ENCODE measurements at places on chromosomes 5 and 9.
A peak's percentile ranks its signal among the peaks of the same experiment; 100 is the strongest.

- DNase-seq, result peak; percentile 53
These were observed at the start of gene SHC3 for GRCh38 chr9:89177944-89178829. SHC3 (minus strand) TSS chr9:89178818; CDS start chr9:89178460, 358 bp downstream.

DNA sequence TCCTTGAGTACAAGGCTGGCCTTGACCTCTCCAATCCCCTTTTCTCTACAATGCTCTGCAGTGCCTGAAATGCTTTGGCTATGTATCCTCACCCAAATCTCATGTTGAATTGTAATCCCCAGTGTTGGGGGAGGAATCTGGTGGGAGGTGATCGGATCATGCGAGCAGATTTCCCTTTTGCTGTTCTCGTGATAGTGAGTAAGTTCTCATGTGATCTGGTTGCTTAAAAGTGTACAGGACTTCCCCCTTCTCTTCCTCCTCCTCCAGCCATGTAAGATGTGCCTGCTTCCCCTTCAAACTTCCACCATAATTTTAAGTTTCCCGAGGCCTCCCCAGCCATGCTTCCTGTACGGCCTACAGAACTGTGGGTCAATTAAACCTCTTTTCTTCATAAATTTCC is 28.5 kb upstream of the AKNA start:
- peak; percentile 21 for DNase-seq

DNA sequence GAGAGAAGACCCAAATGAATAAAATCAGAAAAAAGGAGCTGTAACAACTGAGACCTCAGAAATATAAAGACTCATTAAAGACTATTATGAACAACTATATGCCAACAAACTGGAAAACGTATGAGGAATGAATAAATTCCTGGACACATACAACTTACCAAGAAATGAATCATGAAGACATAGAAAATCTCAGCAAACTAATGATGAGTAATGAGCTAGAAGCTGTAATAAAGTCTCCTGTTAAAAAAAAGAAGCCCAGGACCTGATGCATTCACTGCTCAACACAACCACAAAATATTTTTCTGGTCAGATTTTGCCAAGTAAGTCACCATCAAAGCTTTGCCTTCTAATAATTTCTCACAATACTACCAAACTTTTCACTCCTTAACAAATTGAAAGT is 666.7 kb downstream of the LRRC70 start:
- peak; percentile 8 for DNase-seq

- no peak for DNase-seq
These were observed 4.2 kb downstream of the B4GALT7 start for GRCh38 chr5:177604116-177604521.

GRCh38 chr5:179974946-179975712 is 67.4 kb upstream of the TBC1D9B start:
- DNase-seq, result no peak

DNA sequence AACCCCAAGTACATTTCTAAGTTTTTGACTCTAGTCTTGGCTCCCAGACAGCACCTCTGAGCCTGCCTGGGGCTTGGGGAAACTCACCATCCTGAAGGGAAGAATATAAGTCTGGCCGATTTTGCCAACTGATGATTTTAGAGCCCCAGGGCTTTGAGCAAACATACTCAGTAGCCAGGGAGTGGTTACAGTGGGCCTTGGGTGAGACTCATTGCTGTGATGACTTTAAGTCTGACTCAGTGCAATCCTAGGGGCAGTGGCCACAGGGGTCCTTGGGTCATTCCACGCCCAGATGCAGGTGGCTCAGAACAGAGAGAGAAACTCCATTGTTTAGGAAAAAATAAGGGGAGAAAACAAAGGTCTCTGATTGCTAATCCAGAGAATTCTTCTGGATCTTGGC is 312.0 kb upstream of the EDIL3 start:
- no peak for DNase-seq

GRCh38 chr5:103785569-103785968 is 223.0 kb upstream of the NUDT12 start:
- DNase-seq, result no peak

- DNase-seq, result no peak
These were observed 124.3 kb upstream of the PITX1 start for GRCh38 chr5:135158314-135158697.

DNA sequence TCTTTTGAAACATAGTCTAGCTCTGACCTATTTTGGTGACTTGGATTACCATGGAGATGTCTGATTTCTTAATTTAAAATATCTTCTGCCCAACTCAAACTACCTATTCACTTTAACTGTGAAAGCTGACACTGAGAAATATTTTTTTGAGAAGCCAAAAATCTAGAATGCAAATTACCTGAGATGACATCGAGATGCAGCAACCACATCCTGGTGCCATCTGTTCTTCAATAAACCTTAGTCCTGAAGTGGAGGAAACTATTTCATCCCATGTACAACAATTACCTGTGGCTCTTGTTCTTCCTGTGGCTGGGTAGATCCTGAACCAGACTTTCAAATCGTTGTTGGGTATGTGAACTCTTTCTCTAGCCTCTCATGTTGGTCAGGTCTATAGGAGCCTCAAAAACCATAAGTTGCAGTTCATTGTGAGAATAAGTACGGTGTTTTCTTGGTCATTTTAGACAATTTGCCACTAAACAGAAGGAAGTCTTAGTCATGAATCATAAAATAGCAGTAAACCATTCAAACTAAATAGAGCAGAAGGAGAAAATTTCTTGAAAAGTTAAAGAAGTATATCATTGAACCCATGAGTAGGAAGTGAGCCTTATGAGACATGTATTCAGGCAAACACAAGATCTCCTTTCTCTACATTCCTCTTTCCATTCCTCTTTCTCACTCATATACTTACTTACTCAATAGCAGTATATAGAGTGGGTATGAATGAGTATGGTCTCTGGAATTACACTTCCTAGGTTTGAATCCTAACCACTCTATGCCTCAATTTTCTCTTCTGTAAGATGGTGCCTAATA is 176.0 kb downstream of the HMHB1 start:
- DNase-seq, result no peak

DNA sequence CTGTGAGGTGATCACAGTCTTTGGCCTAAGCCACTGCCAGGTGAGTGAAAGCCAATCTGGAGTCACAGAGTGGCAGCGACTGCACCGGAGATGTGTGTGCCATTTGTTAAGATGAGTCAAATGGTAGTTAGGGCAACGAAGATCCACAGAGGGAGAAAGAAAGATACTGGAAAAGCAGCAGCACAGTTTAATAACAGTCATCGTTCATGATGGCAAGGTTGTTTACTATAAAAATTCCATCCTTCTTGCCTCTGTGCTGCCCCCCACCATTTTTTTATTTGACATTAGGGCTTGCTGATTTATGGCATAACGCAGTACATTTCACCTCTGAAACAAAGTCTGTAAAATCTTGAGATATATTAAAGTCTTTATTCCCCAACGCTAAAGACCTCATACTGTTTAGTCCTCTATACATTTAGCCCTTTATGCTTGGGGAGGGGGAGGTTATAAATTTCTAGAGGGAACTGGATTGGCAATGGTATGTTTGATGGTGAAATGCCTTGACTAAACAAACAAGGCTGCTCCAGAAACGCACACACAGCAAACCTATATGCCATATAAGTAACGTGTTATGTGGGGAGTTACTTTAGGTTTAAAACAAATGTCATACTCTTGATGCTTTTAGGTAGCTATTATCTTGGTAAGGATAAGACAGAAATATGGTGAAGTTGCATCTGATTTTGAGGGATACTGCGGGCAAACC is 55.8 kb upstream of the ABL1 start:
- peak; percentile 52 for DNase-seq

DNA sequence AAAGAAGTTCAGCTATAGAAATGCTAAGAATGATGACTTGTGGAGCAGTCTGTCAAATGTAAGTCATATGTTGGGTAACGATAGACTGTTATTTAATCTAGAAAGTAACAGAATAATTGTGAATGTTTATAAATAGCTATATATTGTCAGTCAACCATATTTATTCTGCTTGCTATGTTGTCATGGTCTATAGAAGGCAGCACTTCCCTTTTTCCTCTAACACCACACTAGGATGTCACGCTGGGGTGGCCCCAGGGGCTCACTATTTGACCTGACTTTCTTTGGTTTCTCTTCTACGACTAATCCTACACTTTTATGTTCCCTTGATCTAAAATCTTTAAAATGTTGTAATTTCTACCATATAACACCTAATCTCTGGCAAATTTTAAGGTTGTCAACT is 20.5 kb downstream of the ERAP2 start:
- DNase-seq, result no peak

GRCh38 chr9:129737479-129738274 is 15.2 kb downstream of the PTGES start:
- DNase-seq, result peak; percentile 58

DNA sequence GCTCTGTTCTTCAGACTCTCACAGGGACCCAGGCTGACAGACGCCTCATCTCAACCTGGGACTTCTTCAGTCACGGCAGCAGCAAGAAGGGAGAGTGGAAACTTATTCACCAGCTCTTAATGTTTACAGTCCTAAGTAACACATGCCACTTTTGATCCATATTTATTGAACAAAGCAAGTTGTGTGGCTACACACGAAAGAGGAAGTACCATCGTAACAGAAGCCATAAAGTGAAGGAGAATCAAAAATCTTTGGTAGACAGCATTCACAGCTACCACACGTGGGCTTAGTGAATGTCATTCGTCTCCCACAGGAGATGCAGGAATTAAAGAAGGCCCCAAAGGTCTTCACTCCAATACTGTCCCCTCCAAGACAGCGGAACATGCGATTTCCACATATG is 582.6 kb downstream of the CETN3 start:
- no peak for DNase-seq

- no peak for DNase-seq
These were observed 1813.9 kb upstream of the CDH6 start for GRCh38 chr5:29379619-29380018.

DNA sequence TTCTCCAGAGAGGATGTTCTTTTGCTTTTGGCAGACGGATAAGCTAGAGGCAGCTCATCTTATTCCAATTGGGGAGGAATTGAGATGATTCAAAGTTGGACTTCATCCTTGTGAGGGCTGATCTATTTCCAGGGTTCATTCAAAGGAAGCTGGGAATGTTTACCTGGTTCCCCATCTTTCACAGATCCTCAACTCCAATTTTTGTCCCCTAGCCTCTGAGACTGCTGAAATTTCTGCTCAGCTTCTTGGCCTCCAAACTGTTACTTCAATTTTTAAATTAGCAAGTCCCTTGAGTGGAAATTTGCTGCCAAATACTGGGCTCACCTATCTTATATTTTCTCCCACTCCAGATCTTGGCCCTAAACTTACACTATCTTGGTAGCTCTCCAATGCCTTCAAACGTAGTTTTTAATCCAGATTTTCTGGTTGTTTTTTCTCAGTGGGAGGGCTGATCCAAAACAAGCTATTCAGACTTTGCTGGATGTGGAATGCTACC is 93.9 kb upstream of the NEK6 start:
- no peak for DNase-seq

DNA sequence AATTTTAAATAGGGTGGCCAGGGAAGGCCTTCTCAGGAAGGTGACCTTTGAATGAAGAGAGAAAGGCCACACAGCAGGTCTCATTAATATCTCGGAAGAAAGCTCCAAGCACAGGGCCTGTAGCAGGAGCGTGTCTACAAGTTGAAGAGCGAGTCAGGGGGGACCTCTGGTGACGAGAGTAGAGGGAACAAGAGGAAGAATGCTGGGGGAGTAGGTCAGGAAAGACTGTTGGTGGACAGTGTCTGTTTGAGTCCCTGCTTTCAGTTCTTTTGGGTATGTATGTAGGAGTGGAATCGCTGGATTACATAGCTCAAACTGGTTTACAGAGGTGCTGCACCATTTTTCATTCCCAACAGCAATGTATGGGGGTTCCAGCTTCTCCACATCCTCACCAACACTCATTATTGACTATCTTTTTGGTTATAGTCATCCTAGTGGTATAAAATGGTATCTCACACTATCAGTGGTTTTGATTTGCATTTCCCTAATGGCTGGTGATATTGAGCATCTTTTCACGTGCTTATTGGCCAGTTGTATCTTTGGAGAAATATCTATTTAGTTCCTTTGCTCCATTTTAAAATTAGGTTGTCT is 55.8 kb downstream of the NUP214 start:
- no peak for DNase-seq

DNA sequence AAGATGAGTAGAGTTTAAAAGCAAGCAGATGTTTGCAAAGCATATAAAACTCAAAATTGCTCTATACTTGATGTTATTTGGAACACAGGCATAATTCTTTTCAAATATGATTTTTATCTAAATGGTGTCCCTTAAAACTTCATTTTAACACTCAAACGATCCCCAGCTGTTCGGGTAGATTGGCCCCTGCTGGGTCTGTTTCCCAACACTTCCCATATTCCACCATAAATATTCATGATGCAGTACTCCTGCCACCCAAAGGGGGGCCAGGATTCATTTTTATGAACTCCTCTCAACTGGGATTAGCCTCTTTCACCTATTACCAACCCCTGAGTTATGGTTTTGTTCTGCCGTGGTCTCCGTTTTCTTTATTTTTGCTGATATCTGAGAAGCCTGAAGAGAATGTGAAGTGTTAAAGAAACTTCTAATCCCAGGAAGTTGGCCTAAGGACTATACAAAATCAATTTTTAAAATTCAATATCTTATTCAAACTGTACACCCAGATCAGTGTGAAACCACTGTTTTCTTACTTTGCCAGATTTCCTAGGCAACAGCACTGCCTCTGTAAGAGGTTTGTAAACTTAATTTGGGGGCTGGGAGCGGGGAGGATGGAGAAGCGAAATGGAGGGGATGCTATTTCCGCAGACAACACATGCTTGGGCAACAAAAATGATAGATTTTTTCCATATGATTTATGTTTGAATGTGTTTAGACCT is 384.1 kb downstream of the DMRT2 start:
- DNase-seq, result no peak

DNA sequence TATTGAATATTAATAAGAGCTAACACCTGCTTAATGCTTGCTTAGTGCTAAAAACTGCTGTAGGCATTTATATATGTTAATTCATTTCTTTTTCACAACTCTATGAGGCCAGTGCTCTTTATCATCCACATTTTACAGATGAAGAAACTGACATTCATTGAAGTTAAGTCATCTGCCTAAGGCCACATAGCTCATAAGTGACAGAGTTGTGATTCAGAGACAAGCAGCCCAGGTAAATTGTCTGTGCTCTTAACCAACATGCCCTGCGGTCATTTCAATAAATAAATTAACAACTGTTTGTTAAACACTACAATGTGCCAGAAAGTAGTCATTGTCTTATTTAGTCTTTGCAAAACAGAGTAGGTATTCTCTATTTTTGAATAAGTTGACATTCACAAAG is 1354.4 kb upstream of the C9orf72 start:
- no peak for DNase-seq

- no peak for DNase-seq
These were observed 128.7 kb downstream of the SPOCK1 start for GRCh38 chr5:137370096-137371071.
